ENCODE measurements at places on chromosomes 1 and 21.

GRCh38 chr1:231883382-231883781 lies 256.8 kb downstream of the DISC1 start:
- DNase-seq: no peak

DNA sequence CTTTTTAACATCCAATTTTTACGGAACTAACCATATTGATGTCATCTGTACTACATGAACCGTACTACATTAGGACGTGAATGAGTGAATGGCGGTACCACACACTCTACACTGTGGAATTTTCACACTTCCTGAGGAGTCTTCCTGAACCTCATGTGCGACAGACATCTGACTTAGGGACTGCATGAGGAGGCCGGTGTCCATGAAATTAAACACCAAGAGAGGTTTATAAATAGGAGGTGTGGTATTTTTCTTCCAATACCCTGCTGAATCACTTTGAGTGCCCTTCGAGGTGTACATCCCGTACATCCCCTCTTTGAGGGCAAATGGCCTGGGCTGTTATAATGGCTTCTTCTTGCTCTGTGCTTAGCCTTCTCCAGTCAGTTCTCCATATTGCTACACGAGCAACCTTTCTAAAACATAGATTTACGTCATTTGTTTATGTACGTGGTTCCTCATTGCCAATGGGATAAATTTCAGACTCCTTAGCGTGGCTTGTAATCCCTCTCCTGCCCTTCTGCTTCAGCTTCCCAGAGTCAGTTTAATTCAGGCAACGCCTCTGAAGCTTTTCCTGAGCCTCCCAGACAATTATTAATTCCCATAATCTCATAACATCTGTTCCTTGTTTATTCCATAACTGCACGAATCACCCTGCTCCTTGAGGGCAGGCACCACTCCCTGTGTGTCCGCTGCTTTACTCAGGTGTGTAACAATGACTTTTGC lies 9.4 kb downstream of the ST3GAL3 start:
- DNase-seq: no peak

DNA sequence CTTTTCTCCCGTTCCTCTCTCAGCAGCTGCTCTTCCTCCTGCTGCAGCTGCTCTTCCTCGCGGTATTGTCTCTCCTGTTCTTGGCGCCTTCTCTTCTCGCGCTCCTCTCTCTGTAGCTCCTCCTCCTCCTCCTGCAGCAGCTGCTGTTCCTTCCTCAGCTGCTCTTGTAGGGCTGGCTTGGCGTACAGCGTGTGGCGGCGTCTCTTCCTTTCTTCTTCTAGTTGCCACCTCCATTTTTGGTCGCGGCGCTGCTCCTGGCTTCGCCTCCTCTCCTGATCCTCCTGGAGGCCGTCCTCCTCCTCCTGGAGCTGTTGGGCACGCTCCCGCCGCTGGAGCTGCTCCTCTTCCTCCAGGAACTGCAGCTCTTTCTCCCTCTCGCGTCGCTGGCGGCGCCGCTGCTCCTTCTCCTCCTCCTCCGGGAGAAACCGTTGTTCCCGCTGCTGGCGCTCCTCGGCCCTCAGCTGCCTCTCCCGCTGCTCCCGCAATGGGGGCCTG lies 4.8 kb downstream of the TCHH start:
- no peak for DNase-seq

- no peak for DNase-seq
Measured at GRCh38 chr1:48084826-48085225, 87.6 kb upstream of the TRABD2B start.

- no peak for DNase-seq
Measured at GRCh38 chr1:244211559-244211944, 160.5 kb downstream of the ZBTB18 start.

DNA sequence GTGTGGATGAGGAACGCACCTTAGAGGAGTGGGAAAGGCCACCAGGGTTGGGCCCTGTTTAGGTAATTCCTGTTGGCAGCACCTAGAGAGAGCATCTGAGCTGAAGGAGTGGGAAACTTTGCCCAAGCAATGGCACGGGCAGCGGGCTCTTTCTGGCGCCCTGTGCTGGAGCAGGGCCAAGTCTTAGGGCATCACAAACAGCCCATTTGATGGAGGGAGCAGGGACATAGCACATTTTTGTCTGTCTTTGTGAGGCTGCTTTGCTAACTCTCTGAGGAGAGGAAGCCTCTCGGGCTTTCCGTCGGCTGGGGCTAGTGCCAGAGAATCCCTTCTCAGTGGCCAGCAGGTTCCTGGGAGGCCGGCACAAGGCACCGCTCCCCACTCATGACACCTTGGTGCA lies 22.5 kb upstream of the CNTN2 start:
- no peak for DNase-seq

Data from right renal pelvis (tissue), 4 donors.